Glutamatergic neuron (in vitro differentiated cells): ENCODE measurements at places on chromosomes 4 and X.

- no peak for DNase-seq
Observed at GRCh38 chr4:8472689-8473197, 32.2 kb downstream of the TRMT44 start.

GRCh38 chr4:64857815-64858214 lies 448.6 kb upstream of the TECRL start:
- no peak for DNase-seq

- DNase-seq: no peak
Observed at GRCh38 chrX:76433219-76433618, 5.7 kb downstream of the MAGEE1 start.

- DNase-seq: no peak
Observed at GRCh38 chr4:76449833-76450232, 14.8 kb downstream of the SHROOM3 start.

GRCh38 chrX:77749695-77750094 lies 36.3 kb downstream of the ATRX start:
- DNase-seq: no peak
